Activated T-cell treated with anti-CD3 and anti-CD28 coated beads for 4 hours (primary cell): ENCODE measurements at places on chromosomes 11 and 22.

DNA sequence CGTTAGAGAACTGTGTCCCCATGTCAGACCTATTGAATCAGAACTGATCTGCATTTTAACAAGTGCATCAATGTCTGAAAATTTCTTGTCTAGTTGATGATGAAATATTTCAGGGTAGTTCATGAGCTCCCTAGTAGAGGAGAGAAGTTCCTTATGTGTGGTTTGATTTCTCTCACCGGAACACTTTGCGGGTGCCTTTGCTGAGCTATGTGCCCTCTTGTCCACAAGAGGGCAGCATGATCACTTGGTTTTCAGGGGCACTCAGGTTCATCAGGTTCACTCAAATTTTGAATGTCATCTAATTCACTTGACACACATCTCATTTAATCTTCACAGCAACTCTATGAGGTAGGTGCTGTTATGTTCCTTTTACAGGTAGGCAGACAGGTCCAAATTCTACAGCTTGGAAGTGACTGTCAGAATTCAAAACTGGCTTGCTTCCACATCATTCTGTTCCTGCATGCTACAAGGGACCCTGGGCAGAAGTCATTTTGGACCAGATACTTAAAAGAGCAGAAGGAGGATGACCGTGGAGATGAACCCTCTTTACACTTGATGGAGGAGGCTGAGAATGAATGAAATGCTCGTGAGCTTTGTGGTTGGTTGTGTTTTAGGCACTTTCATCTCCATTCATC, 55.6 kb downstream of the P4HA3 start:
- DNase-seq = peak; percentile 42

DNA sequence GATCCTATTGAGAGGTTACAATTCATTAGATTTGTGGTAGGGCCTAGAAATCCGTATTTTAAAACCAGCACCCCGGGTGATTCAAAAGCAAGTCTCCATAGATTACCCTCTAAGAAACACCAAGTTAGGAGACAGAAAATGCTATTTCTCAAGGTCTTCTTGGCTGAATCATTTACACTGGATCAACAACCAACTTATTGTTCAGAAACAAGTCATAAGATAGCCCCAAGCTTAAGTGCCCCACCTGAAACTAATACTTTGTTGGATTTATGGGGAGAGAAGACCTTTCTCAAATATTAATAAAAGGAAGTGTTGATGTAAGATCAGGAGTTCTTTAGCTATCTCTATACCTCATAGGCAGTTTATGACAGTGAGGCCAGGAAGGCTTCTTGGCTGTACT, 345.2 kb downstream of the LARGE1 start:
- no peak for DNase-seq

- DNase-seq = no peak
Observed at GRCh38 chr11:35307221-35307621, 112.1 kb downstream of the SLC1A2 start.

DNA sequence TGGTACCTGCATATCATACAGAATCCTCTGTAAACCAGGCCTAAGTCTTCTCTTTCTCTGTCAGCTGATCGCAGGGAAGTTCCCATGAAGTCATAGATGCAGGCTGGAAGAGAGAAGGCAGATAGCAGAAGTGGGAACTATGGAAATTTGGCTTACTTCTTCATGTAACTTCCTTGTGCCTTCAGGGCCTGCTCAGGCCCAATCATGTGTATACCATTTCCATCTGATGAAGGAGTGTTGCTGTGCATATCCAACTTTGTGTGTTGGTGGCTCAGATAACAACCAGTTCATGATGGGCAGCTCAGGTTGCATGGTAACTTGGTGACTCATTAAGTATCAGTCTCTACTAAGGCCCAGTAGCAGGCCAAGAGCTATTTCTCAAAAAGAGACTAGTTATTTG, 53.1 kb upstream of the CEP295 start:
- no peak for DNase-seq

GRCh38 chr11:27166130-27166529, 125.5 kb downstream of the BBOX1 start:
- no peak for DNase-seq

GRCh38 chr22:41380993-41381328, 781 bp upstream of the TEF start:
- peak; percentile 19 for DNase-seq

DNA sequence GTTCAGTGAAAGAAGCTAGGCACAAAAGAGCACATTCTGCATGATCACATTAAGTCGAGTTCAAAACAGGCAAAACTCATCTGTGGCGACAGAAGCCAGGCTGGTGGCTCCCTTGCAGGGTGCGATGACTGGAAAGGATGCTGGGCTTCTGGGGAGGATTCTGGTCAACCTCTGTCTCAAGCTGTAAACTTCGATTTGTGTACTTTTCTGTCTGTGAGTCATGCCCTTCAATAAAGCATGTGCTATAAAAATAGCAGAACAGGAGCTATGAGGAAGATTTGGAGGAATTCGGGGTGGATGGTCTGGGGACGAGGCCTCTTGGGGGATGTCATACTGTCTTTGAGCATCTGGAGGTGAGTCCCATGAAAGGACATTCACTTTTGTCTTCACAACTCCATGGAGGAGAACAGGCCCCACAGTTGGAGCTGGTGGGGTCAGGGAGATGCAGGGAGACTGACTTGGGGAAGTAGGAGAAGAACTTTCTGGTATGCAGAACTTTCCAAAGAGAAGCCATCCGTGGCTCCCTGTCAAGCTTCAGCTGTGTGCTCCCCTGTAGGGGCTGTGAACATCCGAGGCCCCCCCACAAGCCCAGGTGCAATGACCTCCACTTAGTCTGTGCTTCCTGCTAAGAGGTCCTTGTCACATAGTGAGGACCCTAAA, 77.8 kb upstream of the LINC01488 start:
- DNase-seq = no peak

GRCh38 chr11:33214767-33215166, 42.4 kb upstream of the HIPK3 start:
- no peak for DNase-seq

DNA sequence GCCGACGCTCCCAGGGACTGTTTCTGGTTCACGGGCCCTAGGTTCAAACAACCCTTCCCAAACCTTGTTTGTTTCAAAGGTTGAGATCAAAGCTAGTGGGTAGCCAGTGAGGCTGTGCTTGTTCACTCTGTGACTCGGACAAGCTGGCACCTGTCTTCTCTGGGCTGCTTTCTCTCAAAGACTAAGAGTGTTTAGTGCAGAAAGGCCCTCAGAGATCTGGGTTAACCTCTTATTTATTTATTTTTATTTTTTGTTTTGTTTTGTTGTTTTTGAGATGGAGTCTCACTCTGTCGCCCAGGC, 13.0 kb upstream of the MALAT1 start:
- no peak for DNase-seq

GRCh38 chr22:23218867-23219251, 38.5 kb downstream of the BCR start:
- DNase-seq = no peak

DNA sequence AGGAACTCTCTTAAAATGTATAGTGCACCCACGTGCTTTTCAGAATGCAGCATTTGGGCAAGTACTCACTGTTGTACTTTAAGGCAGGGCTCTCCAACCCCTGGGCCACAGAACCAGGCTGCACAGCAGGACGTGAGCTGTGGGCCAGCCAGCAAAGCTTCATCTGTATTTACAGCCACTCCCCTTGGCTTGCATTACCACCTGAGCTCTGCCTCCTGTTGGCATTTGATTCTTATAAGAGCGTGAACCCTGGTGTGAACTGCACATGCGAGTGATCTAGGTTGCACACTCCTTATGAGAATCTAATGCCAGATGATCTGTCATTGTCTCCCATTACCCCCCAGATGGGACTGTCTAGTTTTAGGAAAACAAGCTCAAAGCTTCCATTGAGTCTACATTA, 3.0 kb downstream of the C11orf58 start:
- no peak for DNase-seq

DNA sequence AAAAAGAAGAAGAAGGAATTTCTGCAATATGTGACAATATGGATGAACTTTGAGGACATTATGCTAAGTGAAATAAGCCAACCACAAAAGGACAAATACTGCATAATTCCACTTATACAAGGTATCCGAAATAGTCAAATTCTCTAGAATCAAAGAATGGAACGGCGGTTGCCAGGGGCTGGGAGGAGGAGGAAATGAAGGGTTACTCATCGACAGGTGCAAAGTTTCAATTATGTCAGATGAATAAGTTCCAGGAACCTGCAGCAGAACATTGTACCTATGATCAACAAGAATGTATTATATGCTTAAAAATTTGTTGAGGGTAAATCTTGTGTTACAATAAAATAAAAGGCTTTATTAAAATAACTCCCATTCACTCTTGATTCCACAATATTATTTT, 49.0 kb downstream of the SC5D start:
- DNase-seq = no peak

- DNase-seq = no peak
Observed at GRCh38 chr11:2836315-2837095, 49.1 kb downstream of the CDKN1C start.

DNA sequence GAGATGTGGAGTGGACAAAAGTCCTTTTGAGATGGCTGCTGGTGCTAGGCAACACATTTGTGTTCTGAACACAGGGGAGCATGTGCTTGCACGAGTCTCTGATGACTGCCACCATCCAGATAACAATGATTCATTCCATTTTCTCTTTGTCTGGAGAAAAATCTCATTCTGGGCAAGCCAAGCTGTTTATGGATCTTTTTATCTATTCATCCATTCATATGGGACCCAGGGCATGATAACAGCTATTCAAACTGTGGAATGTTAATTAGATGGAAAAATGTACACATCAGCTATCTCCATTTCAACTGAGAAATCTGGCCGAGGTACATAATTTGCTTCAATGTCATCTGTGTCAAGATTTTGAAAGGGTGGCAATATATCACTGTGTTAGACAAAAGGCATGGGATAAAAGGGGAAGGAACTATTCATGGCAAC, 117.5 kb upstream of the ZBED5 start:
- no peak for DNase-seq

- no peak for DNase-seq
Observed at GRCh38 chr11:370070-370941, 1.0 kb downstream of the B4GALNT4 start.

DNA sequence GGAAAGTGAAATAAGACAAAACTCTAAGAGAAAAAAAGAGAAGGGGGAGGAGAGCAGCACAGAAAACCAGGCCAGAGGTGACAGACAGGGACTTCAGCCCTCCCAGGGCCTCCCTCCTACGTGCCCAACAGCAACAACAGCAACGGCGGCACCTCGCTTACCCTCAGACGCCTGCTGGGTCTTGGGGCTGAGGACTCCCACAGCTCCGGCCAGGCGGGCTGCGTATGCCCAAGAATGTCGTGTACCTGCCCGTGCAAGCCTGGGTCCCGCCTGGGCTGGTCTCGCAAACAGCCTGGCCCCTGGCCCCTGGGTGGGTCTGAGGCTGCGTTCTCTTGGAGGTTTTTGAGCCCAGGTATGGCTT, 30.5 kb downstream of the ARAP1 start:
- DNase-seq = no peak

DNA sequence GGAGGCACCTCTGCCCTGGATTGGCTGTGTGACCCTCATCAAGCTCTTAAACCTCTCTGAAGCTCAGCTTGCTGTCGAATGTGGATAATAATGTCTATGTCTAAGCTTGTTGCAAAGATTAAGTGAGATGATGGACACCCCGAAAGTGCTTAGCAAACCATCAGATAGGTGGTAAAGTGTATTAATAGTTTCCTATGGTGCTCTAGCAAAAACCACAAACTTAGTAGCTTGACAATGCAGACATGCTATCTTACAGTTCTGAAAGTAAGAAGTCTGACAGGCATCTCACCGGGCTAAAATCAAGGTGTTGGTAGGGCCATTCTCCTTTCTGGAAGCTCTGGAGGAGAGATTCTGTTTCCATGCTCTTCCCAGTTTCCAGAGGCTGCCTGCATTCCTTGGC, 106.5 kb upstream of the CSNK2A3 start:
- no peak for DNase-seq

DNA sequence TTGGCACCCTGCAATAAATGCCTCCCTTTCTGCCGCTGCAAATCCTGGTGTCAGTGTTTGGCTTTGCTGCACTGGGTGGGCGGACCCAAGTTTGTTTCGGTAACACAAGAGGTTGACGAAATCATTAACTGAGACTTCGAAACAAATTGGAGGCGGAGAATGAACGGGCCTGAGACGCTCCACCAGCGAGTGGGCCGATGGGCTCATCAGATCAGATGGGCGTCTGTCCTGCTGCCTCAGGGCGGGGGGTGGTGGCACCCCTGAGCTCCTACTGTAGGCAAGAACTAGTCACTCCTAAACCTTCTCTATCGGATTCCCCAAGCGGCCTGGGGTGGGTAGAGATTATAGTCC, 918 bp upstream of the CAPN5 start:
- DNase-seq = no peak

GRCh38 chr11:131969261-131969660, 598.8 kb downstream of the NTM start:
- no peak for DNase-seq

- DNase-seq = no peak
Observed at GRCh38 chr11:13534358-13534757, 38.6 kb upstream of the PTH start.

- DNase-seq = no peak
Observed at GRCh38 chr22:36636916-36637315, 66.6 kb downstream of the CACNG2 start.
